ENCODE measurements at places on chromosomes 4 and X. TPM values are rescaled to one million over a fixed set of nuclear protein-coding genes. Genes with fewer than 3 reads are reported as not detected.

The USP27X gene
- total RNA-seq, result 1.8 TPM

The XKRX gene
- total RNA-seq, result under 0.01 TPM

The TMPRSS11A gene
- total RNA-seq, result not detected

The GAGE1 gene
- under 0.01 TPM for total RNA-seq

The EIF1AX gene
- 17.9 TPM for total RNA-seq

The DCAF4L1 gene
- 0.09 TPM for total RNA-seq

The FAM47A gene
- total RNA-seq, result not detected

The CTPS2 gene
- total RNA-seq, result 7.0 TPM

The PRKX gene
- total RNA-seq, result 8.7 TPM

The GYPB gene
- not detected for total RNA-seq

The ASB11 gene
- total RNA-seq, result not detected

The EFHC2 gene
- 0.28 TPM for total RNA-seq

The GBA3 gene
- not detected for total RNA-seq

The PROM1 gene
- total RNA-seq, result not detected
